ENCODE measurements at places on chromosomes 2 and 18.

DNA sequence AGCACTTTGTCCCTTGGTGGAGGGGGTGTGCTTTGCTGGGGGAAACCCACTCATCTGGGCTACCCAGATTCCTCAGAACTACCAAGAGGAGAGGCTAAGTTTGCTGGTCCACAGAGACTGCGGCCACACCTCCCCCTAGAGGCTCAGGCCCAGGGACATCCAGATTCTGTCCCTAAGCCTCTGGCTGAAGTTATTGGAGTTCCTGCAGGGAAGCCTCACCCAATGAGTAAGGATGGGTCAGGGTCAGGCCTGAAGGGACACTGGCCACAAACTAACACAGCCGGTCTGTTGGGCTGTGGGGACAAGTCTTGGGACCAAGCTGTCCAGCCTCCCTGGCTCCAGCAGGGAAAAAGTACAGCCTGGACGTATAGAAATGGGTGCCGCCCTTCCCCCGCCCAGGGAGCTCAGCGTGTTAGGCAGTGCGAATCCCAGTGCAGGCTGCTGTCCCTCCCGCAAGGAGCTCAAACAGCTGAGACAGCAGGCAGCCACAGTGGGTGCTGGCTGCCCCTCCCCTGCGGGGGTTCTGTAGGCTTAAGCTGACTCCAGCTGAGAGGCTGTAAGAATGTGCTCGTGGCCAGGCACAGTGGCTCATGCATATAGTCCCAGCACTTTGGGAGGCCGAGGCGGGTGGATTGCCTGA, 86.9 kb upstream of the ARL5A start:
- DNase-seq, result no peak

DNA sequence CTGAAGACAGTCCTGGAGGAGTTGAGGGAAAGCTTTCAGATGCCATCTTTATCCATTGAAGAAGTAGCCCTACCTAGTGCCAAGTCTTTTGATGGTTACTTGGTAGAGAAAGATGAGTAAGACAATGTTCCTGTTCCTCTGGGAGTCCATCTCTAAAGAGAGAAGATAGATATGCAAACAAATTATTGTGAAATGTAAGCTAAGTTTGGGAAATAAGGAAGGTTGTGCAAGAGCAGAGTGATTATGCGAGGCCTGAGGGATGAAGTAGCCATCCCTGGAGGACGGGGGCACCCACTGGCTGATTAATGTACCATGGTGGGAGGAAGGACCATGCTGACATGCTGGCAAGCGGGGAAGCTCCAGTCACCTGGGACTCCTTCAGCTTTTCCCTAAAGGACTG, 994 bp upstream of the DTNA start:
- no peak for DNase-seq

- DNase-seq, result no peak
Measured at GRCh38 chr2:55223958-55224760, 7.9 kb downstream of the CLHC1 start.

DNA sequence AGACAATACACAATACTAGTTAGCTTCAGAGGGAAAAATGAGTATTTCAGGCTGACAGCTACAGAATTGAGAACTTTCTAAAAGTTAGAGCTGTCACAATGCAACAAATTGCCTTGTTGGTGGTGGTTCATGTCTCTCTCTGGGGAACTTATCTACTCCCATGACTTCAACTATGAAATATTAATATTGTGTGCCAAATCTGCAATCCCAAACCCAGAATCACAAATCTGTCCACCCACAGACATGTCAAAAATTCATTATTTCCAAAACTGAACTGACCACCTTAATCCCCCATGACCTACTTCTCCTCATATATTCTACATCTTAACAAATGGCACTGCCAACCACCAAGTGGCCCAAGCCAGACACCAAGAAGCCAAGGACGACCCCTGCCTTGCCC, 143.5 kb downstream of the TCF4 start:
- DNase-seq, result no peak

DNA sequence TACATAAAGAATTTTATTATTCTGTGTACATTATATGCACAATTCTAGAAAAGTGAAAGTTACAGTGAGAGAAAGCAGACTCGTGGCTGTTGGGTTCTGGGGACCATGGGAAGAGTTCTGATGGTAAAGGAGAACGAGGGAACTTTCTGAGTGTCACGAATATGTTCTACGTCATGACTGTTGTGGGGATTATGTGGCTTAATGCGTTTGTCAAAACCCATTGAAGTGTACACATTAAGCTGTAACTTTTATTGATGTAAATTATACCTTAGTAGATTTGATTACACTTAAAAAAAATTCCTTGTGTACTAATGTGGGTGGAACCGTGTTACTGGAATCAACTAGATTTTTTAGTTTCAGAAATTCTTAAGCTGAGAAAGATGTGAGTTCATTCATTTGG, 426.1 kb downstream of the DSC3 start:
- DNase-seq, result no peak

GRCh38 chr2:26754972-26755670, 9.0 kb upstream of the SLC35F6 start:
- DNase-seq, result no peak

GRCh38 chr18:50090370-50091312, 104.3 kb downstream of the MYO5B start:
- DNase-seq, result no peak

DNA sequence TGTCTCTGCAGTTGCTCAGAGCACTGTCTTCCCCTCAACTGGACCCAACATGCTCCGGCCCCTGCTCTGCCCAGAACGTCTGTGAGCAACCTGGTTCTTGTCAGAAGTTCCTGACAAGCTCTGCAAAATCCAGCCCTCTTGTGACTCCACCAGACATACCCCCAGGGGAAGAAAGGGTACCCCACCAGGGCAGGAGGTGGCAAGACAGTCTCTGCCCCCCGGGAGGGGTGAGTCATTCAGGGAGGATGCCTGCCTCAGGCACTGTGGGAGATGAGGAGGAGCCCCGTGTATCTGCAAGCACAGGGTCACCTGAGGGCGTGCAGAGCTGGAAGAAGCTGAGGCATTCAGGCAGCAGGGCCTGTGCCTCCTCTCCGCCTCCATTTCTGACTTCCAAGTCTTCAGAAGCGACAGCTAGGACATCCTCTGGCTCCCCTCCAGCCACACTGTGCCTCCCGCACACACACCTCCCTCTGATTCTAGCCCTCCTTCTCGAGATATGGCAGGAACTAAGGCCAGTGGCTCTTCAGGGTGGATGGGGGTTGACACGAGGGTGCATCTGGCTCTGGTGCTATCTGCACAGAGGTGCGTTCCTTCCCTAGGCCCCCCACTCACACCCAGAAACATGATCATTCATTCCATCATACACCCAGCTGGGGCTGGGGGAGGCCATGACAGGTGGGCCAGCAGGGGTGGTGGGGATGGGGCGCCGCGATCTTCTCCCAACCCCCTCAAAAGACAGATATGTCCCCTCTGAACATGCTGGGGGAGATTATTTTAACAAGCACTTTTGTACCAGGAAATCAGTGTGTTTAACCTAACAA, 222.2 kb downstream of the CYP26B1 start:
- DNase-seq, result no peak

DNA sequence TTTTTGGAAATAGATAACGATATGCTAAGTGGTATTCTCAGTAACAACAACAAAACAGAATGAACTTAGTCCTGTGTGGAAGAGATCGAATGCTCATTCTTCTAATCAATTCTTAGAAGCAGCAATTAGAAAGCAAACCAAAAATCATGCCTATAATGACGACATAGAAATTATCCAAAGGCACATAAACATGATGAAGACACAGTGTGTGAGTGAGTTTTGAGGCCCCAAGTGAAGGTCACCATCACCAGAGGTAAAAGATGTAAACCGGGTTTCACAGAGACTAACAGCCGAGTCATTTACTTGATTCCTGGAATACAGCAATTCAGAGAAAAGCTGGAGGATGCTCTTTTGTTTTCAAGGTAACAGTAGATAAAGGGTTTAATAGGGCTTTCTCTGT, 509.2 kb downstream of the TDRD15 start:
- no peak for DNase-seq

- DNase-seq, result no peak
Measured at GRCh38 chr2:226701052-226701451, 98.6 kb downstream of the IRS1 start.

GRCh38 chr2:170883683-170884082, 45.4 kb upstream of the GORASP2 start:
- DNase-seq, result no peak
